ENCODE measurements at places on chromosomes 6 and 20. TPM values are rescaled to one million over a fixed set of nuclear protein-coding genes. Genes with fewer than 3 reads are reported as not detected.

The RFX6 gene
- not detected for total RNA-seq

The SHLD1 gene
- 4.4 TPM for total RNA-seq

DNA sequence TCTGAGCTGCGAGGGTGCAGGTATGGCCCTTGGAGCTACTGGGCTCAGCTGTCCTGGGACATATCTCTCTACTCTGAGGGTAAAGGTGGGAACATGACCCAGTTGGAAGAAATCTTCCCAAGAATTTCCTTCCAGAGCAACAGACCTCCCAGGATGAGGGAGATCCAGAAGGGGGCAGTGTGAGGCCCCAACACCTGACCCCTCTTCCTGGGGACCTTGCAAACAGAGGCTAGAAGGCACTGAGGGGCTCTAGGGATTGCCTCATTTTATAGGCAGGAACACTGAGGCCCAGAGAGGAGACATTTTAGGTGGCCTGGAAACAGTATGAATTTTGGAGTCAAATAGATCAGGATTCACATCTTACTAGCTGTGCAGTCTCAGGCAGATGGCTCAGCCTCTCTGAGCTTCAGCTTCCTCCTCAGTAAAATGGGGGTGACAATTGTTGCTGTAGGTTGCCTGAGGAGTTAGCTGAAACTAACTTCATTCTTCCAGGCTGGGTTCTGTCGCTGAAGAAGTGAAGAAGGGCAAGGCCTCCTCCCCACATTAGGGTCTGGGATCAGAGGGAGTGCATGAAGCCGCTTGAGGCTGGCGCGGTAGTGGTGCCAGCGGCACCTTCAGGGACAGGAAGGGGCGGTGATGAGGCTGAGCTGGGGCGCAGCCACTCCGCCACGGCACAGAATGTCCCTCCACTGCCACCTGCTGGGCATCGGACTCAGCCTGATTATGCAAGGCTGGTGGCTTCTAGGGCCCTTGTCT is 11.4 kb downstream of the KCNK17 start:
- DNase-seq = no peak

- DNase-seq = no peak
Measured at GRCh38 chr6:89118931-89119330, 1.1 kb upstream of the SRSF12 start.

- no peak for DNase-seq
Measured at GRCh38 chr6:48150701-48151100, 39.7 kb upstream of the PTCHD4 start.

DNA sequence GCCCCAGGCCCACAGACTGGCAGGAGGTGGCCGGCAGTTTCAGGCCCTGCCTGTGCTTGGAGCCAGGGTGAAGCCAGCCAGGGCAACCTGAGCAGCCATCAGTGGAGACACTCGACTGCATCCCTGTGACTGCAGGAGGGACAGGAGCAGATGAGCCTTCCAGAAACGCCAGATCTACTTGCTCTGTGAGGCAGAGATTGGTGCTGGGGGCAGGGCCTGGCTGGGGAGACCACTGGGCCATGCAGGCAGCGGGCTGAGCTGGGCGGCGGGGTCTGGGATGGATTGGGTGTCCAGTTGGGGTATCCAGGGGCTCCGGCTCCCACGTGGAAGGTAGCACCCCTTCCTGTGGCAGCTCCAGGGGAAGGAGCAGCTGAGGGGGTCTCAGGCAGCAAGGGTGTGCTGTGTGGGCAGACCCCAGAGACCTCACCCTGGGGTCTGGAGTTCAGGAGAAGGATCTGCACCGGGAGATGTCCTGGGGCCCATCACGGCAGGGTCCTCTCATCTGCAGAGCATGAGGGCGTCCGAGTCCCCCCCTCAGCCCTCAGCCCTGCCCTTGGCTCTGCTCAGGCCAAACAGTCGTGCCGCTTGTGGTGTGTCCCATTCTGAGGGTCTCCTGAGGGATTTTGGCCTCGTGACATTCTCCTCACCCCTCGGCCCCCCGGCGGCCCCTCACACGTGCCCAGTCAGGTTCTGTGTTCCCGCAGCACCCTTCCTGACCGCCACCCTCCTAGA is 334.9 kb downstream of the TAF4 start:
- no peak for DNase-seq

The SMLR1 gene
- not detected for total RNA-seq

GRCh38 chr6:98241630-98242029 is 592.7 kb upstream of the POU3F2 start:
- DNase-seq = no peak

GRCh38 chr6:88358846-88359245 is 192.7 kb upstream of the CNR1 start:
- DNase-seq = no peak
